ENCODE measurements at places on chromosomes 2 and 18. TPM values are rescaled to one million over a fixed set of nuclear protein-coding genes. Genes with fewer than 3 reads are reported as not detected.

Gene IFIH1
- total RNA-seq = 63.0 TPM

Gene IL36RN
- total RNA-seq = not detected

Gene SLC5A7
- total RNA-seq = not detected

Gene CCT7
- total RNA-seq = 307 TPM

Gene ASPRV1
- 0.56 TPM for total RNA-seq

Gene TUBA3D
- not detected for total RNA-seq

Gene KRTCAP3
- total RNA-seq = 10.0 TPM

Gene TDRD15
- 0.58 TPM for total RNA-seq

Gene SERPINB11
- not detected for total RNA-seq

Gene INHBB
- not detected for total RNA-seq

Gene TGFA
- 0.31 TPM for total RNA-seq

Gene GCA
- 31.3 TPM for total RNA-seq

Gene RIT2
- not detected for total RNA-seq

Gene KCNE4
- not detected for total RNA-seq

Gene ALK
- not detected for total RNA-seq

Gene SULT1C4
- total RNA-seq = not detected

All from activated B cell treated with CpG ODN at 0.5 μM for 24 hours (primary cell).